NCI-H1092 treated with DMSO at 0.1 percent for 48 hours (cell line): ENCODE measurements at places on chromosomes 5 and 9.

DNA sequence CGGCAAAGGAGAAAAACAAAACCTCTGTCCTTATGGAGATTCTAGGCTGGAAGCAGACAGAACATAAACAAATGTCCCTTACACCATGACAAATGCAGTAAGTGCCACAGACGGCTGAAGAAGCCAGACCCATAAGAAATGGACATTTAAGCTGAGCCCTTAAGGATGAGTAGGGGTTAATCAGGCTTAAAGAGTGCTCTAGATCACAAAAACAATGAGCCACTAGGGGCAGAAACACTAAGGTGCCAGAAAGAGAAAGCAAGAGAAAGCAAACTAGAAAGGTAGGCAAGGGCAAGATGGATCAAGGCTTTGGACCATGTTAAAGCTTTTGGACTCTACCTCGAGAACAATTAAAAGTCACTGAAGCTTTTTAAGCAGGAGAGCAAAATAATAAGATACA is 326.9 kb upstream of the WWC1 start:
- no peak for DNase-seq

DNA sequence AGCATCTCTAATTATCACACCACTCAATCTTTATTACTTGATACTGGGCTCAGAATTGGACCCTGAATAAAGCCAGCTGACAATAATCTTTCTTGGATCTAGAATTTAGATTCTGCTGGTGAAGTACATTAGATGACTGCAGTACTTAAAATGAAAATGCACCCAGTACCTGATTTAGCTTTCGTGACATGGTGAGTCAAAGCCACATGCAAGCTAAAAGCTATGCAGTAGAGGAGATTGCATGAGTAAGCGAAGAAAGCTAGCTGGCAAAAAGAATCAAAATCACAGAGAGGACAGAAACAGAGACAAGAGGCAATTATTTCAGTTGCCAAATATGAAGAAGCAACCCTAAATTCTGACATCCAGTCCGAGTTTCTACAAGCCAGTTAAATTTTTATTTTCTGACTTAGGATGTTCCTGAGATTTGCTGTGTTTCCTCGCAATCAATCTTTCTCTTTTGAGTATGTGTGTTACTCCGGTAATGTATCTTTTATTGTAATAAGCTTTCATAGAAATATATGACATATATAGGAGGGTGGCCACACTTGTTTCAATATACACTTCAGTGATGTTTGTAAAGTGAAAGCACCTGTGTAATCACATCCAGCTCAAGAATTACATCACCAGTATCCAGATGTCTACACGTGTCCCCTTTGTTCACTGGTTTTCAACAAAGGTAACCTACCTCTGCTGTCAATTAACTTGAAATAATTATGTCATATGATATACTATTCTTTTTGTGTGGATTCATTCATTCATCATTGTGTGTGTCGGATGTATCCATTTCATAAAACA is 101.7 kb downstream of the CDH18 start:
- DNase-seq, result peak; percentile 20

- no peak for DNase-seq
Observed at GRCh38 chr5:35313291-35313690, 83.0 kb upstream of the PRLR start.

GRCh38 chr9:69370430-69370829 is 45.4 kb downstream of the ENTREP1 start:
- no peak for DNase-seq

- DNase-seq, result no peak
Observed at GRCh38 chr5:178428341-178429155, 161.6 kb downstream of the COL23A1 start.

GRCh38 chr5:32343058-32343672 is 30.4 kb upstream of the MTMR12 start:
- no peak for DNase-seq

DNA sequence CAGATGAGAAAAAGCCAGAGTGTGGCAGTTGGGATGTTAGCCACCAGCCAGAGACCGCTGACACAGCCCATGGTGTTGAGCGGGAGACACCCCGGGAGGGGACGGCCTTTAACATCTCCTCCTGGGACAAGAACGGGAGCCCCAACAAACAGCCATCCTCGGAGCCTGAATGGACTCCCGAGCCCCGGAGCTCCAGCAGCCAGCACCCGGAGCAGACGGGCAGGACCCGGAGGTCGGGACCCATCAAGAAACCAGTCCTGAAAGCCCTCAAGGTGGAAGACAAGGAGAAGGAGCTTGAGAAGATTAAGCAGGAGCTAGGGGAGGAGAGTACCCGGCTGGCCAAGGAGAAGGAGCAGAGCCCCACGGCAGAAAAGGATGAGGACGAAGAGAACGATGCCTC is 28.0 kb upstream of the POMT1 start:
- DNase-seq, result no peak

GRCh38 chr9:136155576-136155975 is 36.9 kb upstream of the TMEM250 start:
- DNase-seq, result no peak

DNA sequence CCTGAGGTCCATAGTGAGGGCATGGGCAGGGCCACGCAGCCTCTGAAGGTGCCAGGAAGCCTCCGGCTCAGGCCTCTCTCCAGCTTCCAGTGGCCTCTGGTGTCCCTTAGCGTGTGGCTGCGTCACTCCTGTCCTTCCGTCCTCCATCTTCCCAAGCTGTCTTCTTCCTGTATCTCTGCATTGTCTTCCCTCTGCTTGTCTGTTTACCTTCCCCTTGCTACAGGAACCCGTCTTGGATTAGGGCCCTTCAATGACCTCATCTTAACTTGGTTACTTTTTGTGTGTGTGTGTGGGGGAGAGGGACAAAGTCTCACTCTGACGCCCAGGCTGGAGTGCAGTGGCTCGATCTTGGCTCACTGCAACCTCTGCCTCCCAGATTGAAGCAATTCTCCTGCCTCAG is 14.4 kb downstream of the ASS1 start:
- no peak for DNase-seq

GRCh38 chr9:126071076-126071750 is 255.4 kb upstream of the MVB12B start:
- no peak for DNase-seq

DNA sequence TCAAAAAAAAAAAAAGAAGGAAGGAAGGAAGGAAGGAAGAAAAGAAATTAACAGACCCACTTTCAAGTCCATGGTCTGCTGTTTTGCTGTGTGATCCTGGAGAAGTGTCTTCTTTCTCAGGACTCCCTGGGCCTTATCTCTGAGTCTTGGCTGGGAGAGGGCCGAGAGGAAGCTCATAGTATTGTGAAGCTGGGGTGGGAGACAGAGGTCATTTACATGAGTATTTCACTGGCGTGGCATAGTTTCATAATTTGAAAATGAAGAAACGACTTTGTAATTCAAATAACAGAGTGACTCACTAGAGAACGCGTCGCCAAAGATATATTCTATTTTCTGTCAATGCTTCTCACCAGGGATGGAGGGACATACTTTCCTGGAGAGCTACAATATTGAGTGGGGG is 2.4 kb upstream of the C9orf50 start:
- DNase-seq, result no peak

GRCh38 chr9:114467226-114467750 is 38.0 kb downstream of the WHRN start:
- DNase-seq, result no peak

- DNase-seq, result no peak
Observed at GRCh38 chr9:98154678-98155077, 35.7 kb upstream of the TRIM14 start.

GRCh38 chr5:31661257-31661656 is 22.3 kb downstream of the PDZD2 start:
- DNase-seq, result no peak

- DNase-seq, result no peak
Observed at GRCh38 chr5:128596071-128596470, 58.0 kb upstream of the FBN2 start.

GRCh38 chr5:167934551-167934971 is 356.9 kb upstream of the WWC1 start:
- no peak for DNase-seq

GRCh38 chr9:76894198-76894597 is 11.7 kb downstream of the PRUNE2 start:
- DNase-seq, result no peak

DNA sequence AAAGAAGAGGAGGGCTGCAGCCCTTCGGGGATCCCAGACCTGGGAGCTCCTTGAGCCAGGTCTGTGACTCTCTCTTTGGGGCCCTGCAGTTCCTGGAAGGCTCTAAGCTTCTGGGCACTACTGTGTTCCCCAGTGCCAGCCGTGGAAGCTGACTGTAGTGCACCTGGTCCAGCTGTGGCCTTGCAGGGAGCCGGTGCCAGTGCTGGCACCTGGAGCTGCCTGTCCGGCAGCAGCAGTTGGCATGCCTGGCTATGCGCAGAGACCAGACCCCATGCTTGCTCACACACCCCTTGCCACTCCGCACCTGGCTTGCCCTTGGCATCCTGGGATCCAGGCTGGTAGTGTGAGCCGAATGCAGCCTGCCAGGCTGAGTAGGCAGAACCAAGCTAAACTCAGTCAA is 91.0 kb upstream of the PUM3 start:
- DNase-seq, result no peak

GRCh38 chr5:95686651-95687050 is 3.9 kb upstream of the SPATA9 start:
- no peak for DNase-seq

DNA sequence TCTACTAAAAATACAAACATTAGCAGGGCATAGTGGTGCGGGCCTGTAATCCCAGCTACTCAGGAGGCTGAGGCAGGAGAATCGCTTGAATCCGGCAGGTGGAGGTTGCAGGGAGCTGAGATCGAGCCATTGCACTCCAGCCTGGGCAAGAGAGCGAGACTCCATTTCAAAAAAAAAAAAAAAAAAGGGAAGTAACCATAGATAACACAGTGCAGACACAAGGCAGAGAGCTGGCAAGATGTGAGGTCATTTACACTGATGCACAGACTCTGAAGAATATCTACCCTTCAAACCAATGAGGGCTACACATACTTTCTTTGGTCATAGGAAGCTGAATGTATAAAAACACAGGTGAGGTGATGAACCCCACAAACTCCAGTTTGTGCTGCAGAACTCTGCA is 131.9 kb downstream of the DCP2 start:
- DNase-seq, result no peak

- peak; percentile 41 for DNase-seq
Observed at GRCh38 chr5:178337334-178337741, 104.7 kb upstream of the PHYKPL start.

- DNase-seq, result no peak
Observed at GRCh38 chr5:8417316-8418048, 548.5 kb downstream of the MTRR start.

DNA sequence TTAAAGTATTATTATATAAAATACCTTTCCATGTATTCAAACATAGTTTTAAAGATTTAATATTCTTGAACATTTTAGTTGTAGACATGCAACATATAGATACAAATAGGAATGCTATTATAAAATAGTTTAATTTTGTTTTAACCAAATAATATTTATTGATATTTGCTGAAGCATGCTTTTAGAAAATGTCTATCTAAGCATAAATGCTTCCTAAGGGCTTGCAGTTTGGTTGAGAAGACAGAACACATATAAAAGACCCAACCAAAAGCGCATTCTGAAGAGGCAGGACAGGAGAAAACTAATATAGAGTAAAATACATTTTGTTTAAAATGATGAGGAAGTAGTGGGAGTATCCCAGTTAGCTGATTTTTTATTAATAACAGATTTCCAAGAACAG is 181.5 kb upstream of the ISL1 start:
- DNase-seq, result no peak

DNA sequence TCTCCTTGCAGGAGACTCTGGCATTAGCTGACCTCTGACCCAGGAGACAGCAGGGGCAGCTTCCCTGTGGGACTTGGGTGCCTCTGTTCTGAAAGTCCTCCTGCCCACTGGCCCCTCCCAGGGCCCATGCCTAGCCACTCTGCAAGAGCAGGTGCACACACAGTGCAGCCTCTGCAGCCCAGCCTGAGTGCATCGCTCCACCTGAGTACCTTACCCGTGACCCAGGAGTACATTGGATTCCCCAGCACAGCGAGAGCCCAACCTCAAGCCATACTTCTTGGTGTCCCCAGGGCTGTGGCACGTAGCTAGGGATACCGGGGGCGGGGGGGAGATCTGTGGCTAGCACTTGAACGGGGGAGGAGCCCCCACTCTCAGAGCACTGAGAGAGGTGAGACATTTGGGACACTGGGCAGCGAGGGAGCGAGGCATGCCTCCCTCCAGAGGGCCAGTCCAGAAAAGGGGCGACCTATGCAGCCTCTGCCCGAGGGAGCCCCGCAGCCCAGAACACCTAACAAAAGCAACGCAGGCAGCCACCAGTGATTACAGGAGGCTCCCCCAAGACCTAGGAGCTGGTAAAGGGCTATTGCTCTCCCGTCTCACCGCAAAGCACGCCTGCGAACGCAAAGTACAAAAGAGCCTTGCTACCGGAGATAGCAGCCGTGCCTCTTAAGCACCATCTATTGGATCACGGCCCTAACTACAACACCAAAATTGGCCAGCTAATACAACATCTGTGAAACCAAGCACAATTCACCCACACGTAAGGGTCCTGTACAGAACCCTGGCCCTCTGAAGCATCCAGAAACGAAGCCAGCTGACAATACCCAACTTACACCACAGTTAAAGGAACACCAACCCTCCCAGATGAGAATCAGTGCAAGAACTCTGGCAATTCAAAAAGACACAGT is 826 bp upstream of the PRDM9 start:
- DNase-seq, result peak; percentile 89

DNA sequence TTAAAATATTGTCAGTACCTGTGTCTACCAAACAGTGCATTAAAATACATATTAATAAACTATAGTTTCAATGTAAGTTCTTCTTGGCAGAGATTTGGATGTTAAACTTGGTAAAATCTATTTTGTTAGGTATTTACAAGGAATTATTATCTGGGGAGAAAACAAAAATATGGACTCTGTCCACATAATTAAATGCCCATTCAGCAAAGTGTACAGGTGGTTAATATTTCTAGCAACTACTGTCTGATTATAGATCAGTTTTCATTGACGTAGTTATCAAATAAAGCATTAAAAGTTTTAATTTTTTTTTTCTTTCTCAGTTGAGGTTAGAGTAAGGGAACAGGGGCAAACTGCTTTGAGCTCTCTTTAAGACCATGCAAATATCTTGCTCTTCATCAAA is 88.9 kb downstream of the NNT start:
- DNase-seq, result no peak

DNA sequence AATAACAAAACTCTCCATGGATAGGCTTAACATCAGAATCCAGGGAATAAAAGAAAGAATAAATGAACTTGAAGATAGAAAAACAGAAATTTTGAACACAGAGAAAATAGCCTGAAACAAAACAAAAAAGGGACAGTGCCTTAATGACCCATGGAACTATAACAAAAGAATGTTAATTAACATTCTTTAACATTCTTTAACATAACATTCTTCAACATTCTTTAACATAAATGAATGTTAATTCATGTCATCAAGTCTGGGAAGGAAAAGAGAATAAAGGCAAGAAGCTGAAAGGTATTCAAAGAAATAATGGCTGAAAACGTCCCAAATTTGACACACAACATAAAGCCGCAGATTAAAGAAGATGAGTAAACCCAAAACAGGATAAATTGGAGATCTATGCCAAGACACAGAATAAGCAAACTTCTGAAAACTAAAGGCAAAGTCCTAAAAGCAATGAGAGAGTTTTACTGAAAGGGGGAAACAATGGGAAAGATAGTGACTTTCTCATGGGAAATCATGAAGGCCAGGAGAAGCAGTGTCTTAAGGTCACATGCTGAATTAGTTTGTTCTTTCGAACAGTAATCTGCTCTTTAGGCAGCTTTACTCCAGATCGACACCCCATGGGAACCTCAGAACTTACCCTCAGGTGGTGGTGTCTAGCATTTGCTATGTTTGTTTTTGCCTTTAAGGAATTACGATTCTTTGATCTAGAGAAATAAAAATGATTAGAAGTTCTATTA is 483.0 kb downstream of the KDM4C start:
- no peak for DNase-seq

GRCh38 chr5:150710165-150710564 is 9.3 kb upstream of the RBM22 start:
- DNase-seq, result no peak
